ENCODE measurements at places on chromosomes 3 and 15.

DNA sequence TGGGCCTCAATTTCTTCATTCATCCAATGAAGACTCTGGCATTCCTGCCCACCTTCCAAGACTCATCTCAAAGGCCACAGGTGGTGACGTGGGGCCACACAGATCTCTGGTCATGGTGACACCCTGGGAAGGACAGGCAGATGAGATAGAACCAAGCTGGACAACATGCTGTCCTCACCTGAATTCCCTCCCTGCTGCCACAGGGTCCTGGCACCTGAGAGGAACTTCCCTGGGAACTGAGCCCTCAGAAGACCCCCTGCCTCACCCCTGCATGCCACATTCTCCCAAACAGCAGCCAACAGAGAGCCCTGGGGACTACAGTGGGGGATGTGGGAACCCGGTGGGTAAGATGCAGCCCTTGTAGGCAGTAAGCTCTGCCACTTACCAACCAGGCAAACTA, 10.7 kb downstream of the KLF15 start:
- DNase-seq, result no peak

- no peak for DNase-seq
These were observed 209.8 kb downstream of the TNIK start for GRCh38 chr3:171250444-171250843.

DNA sequence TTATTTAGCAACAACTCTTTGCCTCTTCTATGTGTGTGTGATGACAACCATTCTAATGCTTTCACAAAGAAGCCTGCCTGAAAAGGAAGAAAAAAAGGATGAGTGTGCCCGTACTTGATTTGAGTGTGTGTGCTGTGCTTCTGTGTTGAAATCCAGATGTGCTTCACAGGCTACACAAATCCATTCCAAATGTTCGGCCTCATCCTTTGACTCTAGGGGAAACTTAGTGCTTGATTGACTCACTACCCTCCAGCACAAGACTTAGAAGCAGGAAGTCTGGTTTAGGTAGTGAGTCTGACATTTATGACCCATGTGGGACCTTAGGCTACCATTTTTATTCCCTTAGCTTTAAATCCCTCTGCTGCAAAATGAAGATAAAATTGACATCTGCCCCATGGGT, 108.8 kb upstream of the PLAAT1 start:
- DNase-seq, result no peak

DNA sequence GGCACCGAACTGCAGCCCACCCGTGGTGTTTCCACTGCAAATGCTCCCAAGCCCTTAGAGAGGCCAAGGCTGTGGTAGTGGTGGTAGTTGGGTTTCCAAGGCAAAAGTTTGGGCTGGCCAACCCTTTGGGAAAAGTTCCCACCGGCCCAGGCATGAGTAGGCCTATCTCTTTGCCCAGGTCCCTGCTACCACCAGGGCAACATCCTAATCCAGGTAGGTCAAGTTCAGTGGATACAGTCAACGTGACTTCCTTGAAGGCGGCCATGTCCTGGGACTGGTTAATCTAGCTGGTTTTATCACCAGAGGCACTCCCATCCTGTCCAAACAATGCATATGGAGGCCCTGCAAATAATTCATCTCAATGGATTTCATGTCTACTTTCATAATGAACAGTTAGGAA, 1.6 kb upstream of the ONECUT1 start:
- no peak for DNase-seq

DNA sequence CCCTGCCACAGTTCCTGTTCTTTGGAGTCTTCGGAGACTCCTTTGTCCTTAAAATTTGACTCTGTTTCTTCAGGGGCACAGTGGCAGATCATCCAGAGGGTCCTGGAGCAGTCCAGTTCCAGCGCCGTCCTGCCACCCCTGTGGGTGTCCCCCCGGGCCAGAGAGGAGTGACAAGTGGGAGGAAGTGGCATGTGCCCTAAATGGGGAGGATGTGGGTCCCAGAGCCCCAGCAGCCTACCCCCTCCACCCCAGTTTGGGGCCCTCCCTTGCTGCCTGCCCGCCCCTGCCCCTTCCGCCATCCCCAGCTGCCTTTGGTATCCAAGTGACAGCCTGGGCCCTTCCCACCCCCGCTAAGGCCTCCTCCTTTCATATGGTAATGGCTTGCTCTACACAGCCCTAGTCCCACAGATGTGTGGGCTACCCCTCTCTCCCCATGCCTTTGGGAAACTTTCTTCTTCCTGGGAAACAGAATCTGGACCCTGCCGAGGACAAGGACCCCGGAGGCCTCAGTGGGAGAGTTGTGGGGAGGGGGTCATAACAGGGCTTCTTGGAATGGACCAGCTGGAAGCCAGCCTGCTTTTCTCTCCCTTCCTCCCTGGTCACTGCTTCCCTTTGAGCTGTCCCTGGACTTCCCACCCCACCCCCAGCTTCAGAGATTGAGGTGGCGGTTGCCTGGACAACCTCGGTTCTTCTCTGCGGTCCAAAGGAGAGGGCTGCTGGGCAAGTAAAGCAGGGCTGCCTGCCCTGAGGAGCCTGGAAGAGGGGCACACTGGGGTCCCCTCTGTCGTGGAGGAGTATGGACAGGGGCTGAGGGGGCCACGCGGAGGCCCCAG, 43.2 kb downstream of the KLHL25 start:
- DNase-seq, result no peak

- no peak for DNase-seq
These were observed 6.8 kb upstream of the MFSD1 start for GRCh38 chr3:158794936-158795518.

DNA sequence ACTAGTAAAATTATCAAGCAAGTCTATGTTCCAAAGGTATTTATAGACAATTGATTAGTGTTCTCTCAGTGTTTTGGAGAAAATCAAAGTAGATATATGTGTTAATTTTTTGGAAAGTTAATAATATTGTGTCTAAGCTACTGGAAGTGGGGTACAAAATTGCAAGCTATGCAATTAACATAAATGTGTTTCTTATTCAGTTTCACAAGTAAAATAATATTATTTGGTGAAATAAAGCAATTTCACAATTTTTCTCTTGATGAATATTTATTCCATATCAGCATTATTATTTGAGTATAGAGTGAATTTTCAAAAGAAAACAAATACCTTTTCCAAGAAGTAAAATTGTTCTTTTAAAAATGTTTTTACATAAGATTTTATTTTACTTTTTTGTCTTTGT, 1047.7 kb downstream of the TBL1XR1 start:
- no peak for DNase-seq

DNA sequence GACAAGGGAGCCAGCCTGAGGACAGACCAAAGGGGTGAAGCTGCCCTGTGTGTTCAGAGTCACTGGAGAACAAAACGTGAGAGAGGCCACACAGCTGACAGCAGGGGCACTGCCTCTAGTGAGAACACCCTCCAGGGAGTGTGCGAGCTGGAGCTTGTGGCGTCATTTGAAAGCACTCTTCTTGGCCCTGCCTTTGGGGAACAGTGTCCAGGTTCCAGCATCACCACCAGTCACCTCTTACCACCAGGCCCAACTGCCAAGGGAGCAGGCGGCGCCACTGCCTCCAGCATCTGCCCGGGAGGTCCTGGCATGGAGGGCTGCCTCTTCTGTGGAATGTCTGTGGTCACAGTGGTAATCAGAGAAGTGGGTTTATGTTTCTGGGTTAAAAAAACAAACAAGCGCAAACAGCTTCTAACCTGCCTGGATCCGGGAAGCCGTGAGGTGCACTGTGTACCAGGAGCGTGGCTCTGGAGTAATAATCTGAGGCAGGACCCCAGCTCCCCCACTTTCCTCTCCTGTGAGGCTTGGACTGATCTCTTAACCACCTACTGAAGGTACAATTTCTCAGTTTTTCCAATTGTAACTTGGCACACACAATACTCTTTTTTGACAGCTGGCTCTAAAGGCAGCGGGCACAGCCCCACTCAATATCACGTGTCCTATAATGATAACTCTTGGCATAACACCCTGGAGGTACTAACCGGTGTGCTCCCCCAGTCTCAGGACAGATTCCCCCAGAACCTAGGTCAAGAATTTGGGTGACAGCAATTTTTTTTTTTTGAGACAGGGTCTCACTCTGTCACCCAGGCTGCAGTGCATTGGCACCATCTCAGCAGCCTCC, 32.2 kb upstream of the CDCP1 start:
- no peak for DNase-seq

GRCh38 chr15:22263738-22264137, 183.4 kb downstream of the OR4M2 start:
- no peak for DNase-seq

DNA sequence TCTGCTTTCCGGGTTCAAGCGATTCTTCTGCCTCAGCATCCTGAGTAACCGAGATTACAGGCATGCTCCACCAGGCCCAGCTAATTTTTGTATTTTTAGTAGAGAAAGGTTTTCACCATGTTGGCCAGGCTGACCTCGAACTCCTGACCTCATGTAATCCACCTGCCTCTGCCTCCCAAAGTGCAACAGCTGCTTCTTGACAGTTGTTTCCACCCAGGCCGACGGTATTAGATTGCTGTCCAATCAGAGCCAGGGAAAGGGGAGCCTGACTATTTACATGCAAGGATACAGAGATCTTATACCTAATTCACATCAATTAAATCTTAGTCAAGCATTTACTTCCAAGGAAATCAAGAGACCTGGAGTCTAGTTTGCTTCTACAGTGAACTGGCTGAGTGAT, 4.0 kb upstream of the CAPN3 start:
- DNase-seq, result no peak

DNA sequence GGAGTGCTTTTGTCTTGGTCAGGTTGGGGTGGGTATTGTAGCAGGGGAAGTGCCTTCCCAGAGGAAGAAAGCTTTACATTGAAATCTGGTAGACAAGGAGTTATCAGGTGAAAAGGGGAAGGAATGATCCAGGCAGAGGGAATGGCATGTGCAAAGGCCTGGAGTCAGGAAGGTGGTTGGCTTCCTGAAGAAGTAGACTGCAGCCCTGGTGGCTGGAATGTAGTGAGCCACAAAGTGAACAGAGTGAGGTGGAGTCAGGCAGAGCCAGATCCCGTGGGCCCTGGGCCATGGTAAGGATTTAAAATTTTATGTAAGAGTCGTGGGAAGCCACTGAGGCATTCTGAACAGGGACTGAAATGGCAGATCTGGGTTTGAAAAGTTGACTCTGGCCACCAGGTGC, 58.3 kb downstream of the RAB11A start:
- DNase-seq, result no peak

DNA sequence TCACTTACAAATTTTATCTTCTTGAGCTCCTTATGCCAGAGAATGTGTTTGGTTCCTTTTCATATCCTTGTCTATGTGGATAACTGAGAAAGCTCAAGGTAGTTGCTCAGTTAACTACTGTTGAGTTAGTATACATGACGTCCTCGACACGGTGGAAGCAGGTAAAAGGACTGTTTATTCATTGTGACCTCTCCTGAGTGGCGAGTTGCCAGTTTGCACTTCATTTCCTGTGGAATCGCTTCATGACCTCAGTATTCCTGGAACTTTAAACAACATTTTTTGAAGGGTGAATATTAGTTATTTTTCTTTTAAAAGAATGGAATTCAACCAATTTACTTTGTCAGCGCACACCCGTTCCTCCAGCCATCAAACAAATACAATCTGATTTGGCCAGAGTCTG, 1.2 kb upstream of the TPRG1 start:
- DNase-seq, result no peak

GRCh38 chr3:188686324-188686723, 485.4 kb upstream of the TPRG1 start:
- DNase-seq, result no peak

- DNase-seq, result no peak
These were observed 145.2 kb downstream of the ZIC1 start for GRCh38 chr3:147554332-147554731.

DNA sequence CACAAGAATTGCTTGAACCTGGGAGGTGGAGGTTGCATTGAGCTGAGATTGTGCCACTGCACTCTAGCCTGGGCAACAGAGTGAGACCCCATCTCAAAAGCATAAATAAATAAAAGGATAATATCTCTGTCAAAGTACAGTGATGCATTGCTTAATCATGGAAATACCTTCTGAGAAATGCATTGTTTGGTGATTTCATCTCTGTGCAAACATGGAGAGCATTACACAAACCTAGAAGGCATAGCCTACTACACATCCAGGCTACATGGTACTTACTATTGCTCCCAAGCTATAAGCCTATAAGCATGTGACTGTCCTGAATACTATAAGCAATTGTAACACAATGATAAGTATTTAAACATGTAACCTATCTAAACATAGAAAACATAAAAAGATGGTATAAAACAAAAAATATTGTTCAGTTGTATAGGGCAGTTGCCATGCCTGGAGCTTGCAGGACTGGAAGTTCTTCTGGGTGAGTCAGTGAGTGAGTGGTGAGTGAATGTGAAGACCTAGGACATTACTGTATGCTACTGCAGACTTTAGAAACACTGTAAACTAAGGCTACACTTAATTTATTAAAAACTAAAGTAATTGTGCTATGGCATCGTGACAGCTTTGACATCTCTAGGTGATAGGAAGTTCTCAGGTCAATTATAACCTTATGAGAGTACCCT, 93.6 kb upstream of the SNRPN start:
- DNase-seq, result no peak

GRCh38 chr3:177437513-177438337, 240.4 kb upstream of the TBL1XR1 start:
- DNase-seq, result no peak

GRCh38 chr15:97528238-97528637, 432.3 kb upstream of the ARRDC4 start:
- no peak for DNase-seq

DNA sequence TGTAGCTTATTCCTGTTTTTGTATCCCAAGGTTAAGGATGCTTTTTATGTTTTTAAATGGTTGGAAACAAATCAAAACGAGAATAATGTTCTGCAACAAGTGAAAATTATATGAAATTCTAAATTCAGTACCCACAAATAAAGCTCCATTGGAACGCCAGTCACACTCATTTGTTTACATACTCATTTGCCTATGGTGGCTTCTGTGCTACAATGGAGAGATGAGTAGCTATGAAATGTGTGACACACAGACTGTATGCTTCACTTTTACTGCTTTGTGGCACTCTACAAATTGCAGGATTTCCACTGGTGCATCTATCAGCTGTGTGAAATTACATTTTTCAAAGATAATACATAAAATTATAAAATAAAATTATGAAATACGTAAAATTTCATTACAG, 112.2 kb upstream of the TSPAN3 start:
- no peak for DNase-seq

DNA sequence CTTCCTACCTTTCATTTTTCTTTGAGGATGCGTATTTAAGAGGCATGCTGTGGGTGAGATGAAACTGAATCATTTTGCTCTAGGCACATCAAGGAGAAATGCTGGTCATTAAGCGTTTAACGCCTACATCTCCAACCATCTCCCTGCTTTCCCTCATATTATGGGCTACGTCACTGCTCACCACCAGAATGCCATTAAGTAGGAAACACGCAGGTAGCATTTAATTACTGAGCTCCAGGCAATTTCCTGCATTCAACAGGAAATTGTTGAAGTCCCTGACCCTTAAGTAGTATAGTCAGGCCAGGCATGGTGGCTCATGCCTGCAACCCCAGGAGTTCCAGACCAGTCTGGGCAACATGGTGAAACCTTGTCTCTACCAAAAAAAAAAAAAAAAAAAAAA, 66.1 kb downstream of the CHSY1 start:
- DNase-seq, result no peak

DNA sequence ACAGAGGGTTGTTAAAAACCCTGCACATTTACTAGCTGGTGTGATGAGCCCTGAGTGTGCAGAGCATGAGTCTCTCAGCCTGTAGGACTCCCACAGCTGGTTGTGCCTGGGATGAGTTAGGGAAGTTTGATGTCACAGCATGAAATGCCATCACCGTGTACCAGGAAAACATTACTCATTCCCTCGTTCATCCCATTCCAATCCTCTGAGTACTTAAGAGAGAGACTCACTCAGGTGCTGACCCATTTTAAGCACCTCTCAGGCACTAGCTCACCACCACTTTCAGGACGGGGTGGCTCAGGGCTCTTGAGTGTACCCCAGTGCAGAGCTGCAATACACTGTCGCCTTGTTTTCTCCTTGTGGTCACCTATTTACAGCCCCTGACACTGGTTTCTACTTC, 18.7 kb downstream of the MGLL start:
- DNase-seq, result no peak

Data from stimulated activated CD4-positive, alpha-beta T cell treated with anti-CD3 and anti-CD28 coated beads, Interleukin-1b, Interleukin-23, amount 100 ng/mL, for 1 hour (primary cell).